ENCODE measurements at places on chromosomes 11 and 22.

DNA sequence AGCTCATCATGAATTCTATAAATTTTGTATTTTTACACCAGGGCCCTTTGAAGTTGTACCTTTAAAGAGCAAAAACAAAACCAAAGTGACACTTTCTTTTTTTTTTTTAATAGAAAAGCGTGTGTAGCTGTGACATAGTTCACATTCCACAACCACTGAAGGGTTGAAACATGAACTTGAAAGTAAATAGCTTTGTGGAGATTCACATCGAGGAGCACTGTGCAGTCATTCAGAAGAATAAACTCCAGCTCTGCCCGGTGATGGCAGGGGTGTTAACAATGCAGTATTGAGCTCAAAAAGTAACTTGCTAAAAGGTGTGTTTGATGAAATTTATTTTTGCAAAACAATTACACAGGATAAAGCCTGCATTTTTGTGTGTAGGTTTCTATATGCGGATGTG is 1166.2 kb downstream of the TBC1D22A start:
- no peak for DNase-seq

- DNase-seq = no peak
Observed at GRCh38 chr11:128860571-128861361, 6.3 kb downstream of the KCNJ1 start.

DNA sequence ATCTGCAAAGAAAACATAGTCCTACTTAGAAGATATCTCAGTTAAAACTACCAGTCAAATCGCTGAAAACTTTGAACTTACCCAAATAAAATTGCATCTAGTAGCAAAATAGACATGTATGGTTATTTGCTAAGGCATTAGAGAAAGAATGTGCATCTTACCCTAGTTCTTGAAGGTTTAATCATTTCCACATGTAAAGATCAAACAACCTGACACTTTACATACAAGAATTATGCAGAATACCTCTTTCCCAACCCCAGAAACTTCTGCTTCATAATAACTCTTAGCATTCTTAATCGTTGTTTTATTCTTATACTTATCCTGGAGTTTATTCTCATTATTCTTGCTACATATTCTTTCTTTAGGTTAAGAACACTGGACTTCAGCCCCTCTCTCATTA is 9.9 kb downstream of the OR5AP2 start:
- no peak for DNase-seq

DNA sequence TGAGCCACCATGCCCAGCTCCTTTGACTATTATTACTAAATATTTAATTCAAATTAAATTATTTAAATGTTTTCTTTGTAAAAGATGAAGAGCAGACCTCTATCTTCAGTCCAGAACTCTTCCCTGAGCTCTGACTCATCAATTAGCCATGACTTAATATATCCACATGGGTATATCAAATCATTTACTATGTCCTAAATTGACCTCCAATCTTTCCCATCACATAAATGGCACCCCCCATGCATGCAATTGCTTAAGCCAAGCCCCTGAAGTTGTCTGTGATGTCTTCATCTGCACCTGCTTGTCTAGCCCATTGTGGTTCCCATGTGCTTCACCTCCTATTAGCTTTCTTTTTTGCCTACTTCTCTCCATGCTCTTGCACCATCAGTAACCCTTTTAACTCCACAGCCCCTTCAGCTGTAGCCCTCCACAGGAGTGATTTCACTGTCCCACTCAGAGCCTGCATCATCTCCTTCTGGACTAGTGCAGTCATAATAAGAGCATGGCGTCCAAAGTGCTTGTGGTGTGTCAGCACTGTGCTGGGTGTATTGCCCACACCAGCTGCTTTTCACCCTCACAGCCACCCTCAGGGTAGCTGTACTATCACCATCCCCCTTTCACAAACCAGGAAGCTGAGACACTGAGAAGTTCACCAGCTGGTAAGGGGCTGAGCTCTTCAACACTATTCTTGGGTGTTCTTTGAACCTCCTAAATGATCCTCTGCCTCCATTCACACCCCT is 11.8 kb upstream of the THY1 start:
- DNase-seq = no peak
